ENCODE measurements at places on chromosomes 2 and 18. TPM values are rescaled to one million over a fixed set of nuclear protein-coding genes. Genes with fewer than 3 reads are reported as not detected.
A peak's percentile ranks its signal among the peaks of the same experiment; 100 is the strongest.

The IL1RL1 gene
- 65.3 TPM for total RNA-seq

The TSPYL6 gene
- not detected for total RNA-seq

The CDKL4 gene
- total RNA-seq = 0.89 TPM

- H3K27me3 ChIP-seq = no peaks in the 10 kb centered on the region
- peaks cover 14% of the 10 kb centered on the region for H3K36me3 ChIP-seq
- H3K27ac ChIP-seq = peak overlapping the region; percentile 76
- no peaks in the 10 kb centered on the region for H3K4me1 ChIP-seq
Measured at GRCh38 chr2:1652034-1652790, 92.1 kb downstream of the PXDN start.

- no peak overlapping the region for H3K27ac ChIP-seq
- H3K36me3 ChIP-seq = no peaks in the 10 kb centered on the region
- no peak overlapping the region for H3K4me3 ChIP-seq
- H3K27me3 ChIP-seq = no peaks in the 10 kb centered on the region
- DNase-seq = no peak
Measured at GRCh38 chr2:182148344-182148743, 162.7 kb downstream of the PPP1R1C start.

DNA sequence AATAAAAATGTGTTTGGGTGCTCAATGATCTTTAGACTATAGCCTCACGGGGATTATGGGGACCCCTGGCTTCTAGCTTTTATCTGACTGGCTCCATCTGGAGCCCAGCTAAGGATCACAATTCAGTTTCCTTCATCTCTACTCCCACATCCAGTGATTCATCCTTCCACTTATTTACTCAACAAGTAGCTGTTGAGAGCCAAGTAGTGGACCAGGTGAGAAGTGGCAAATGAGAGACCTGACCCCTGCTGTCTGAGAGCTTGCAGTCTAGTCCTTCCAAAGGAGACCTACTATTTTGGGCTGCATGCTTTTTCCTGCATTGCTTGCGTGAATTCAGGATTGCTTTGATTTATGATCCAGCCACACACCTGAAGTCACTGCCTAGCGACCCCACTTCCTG lies 10.7 kb upstream of the DSG3 start:
- no peaks in the 10 kb centered on the region for H3K36me3 ChIP-seq
- H3K4me3 ChIP-seq = no peak overlapping the region
- H3K27me3 ChIP-seq = no peaks in the 10 kb centered on the region
- no peak overlapping the region for H3K27ac ChIP-seq
- no peak for DNase-seq

- H3K27me3 ChIP-seq = no peaks in the 10 kb centered on the region
- H3K4me3 ChIP-seq = peak overlapping the region; percentile 99
- H3K36me3 ChIP-seq = no peaks in the 10 kb centered on the region
- peak overlapping the region; percentile 100 for H3K27ac ChIP-seq
- no peak for DNase-seq
Measured at GRCh38 chr2:177261116-177262060, 3.1 kb downstream of the NFE2L2 start.

GRCh38 chr2:62042944-62043343 lies 137.5 kb downstream of the COMMD1 start:
- DNase-seq = no peak
- no peaks in the 10 kb centered on the region for H3K27me3 ChIP-seq
- H3K4me1 ChIP-seq = no peaks in the 10 kb centered on the region
- H3K4me3 ChIP-seq = no peak overlapping the region
- no peaks in the 10 kb centered on the region for H3K36me3 ChIP-seq
- H3K27ac ChIP-seq = no peak overlapping the region

DNA sequence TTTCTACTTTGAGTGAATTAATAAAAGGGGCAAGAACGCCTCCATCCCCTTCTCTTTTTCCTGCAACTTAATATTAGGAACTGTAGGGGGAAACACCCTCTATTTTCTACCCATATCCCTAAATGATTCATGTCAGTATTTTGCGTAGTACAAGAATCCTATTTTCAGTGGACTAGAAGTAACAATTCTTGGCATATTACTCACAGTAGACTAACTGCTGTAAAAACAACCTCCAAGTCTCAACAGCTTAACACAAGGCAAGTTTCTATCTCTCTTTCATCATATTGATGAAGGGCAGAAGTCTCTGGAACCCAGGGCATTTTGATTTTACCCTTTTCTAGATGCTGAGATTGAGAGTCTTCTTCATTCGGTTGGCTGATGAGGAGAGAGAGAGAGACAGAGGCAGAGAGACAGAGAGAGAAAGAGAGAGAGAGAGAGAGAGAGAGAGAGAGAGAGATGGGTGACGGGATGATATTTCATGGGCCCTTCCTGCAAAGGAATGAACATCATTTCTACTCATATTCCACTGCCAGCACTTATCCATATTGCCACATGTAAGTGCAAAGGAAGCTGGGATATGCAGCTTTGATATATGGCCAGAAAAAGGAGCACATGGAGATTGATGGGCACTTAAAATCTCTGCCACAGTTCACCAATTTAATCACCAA lies 481.6 kb downstream of the LPIN1 start:
- H3K27me3 ChIP-seq = no peaks in the 10 kb centered on the region
- H3K4me1 ChIP-seq = no peaks in the 10 kb centered on the region
- H3K4me3 ChIP-seq = no peak overlapping the region
- H3K36me3 ChIP-seq = no peaks in the 10 kb centered on the region
- DNase-seq = no peak

DNA sequence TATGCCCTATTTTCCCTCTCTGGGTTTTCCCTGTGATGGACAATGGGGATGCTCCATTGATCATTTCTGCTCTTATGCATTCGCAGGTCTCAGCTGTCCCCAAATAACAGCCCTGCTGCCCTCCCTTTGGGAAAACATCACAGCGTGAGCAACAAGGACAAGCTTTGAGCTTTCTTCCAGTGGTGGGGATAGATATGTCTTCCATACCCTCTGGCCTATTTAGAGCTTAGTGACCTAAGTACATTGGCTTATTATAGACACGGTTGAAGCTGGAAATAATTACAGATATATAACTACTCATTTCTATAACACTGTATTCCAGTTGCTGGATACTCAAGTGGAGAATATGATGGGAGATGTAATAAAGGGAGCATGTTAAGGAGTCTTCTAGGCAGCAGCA lies 304.3 kb upstream of the MGAT5 start:
- no peaks in the 10 kb centered on the region for H3K27me3 ChIP-seq
- H3K4me1 ChIP-seq = peaks cover 5% of the 10 kb centered on the region
- H3K4me3 ChIP-seq = no peak overlapping the region
- H3K27ac ChIP-seq = peak overlapping the region; percentile 33
- no peak for DNase-seq
